ENCODE measurements at places on chromosomes 3 and 15.

DNA sequence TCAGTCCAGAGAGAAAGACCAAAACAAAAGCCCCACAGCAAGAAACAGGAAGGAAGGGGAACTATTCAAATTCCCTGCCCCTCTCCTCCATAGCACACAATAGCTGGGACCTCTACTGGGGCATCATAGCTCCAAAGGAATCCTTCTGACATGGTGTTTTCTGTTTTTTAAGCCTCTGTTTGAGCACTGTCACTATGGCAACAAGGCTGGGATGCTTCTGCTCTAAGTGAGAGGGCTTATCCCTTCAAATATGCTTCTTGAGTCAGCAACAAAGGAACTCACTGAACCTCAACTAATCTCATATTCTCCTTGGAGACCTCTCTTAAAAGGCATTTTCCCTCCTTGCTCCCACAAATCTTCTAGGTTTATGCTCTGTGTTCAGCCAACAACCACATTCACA is 40.5 kb downstream of the MYLK start:
- no peak for DNase-seq

- no peak for DNase-seq
Measured at GRCh38 chr15:43878446-43878845, 51.6 kb downstream of the WDR76 start.

- no peak for DNase-seq
Measured at GRCh38 chr3:59777667-59778077, 727.8 kb upstream of the CFAP20DC start.

- DNase-seq = no peak
Measured at GRCh38 chr3:31892916-31893573, 88.0 kb downstream of the OSBPL10 start.

GRCh38 chr15:58957101-58957973 is 23.9 kb upstream of the SLTM start:
- DNase-seq = peak; percentile 76

DNA sequence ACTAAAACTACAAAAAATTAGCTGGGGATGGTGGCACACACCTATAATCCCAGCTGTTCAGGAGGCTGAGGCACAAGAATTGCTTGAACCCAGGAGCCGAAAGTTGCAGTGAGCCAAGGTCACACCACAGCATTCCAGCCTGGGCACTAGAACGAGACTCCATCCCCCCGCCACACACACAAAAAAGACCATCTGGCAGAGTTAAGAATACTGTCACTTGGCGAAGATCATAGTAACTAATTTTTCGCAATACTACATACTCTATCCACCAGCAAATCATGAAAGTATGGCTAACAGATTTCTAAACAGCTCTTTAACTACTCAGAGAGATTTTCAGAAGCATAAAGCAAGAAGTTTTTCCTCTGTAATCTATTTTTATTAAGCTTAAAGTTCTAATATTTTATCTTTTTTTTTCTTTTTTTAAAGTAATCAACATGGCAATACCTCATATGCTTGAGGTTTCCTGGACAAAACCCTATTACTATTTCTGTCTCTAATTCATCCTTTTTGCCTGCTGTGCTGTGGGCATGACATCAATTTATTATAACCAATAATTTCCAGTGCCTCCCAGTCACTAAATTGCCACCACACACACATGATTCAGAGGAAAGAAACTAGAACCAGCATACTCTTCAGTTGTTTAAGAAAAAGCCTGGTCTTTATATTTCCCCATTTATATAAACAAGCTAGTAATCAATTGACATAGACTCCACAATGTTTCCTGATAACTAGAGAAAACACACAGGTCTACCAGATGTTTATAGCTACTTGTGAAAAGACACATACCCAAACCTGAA is 46.9 kb downstream of the CHSY1 start:
- DNase-seq = no peak

- DNase-seq = peak; percentile 73
Measured at GRCh38 chr15:64895285-64896065, 16.2 kb upstream of the ANKDD1A start.

GRCh38 chr15:33971811-33972210 is 3.5 kb downstream of the CHRM5 start:
- DNase-seq = no peak

DNA sequence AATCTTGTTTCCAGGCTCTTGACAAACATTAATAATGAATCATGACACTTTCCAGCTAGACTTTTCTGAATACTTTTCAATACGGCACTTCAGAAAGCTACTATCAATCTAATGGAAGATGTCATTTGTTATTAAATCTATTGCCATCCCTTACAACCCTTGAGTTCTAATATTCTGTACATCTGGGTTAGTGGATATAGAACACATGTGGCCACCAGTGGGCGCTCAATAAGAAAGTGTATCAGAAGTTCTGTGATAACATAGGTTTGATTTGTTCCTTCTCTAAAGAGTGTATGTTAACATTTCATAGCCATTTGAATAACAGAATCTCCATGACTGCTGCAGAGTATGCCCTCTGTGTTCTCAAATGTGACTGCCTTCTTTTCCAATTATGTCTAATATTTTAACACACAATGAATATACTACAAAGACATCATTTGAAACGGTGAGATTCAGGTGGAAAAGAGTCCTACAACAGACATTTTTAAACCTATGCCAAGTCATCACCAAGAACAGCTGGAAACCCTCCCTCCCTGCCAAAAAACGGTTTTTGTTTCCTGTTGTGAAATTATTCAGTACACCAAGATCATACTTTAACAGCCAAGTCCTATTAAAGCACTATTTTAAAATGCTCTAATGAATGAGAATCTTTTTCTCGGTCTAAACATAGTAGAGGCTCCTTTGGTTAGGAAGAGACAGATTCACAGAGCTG is 22.2 kb downstream of the ALDH1A2 start:
- peak; percentile 74 for DNase-seq

- no peak for DNase-seq
Measured at GRCh38 chr15:43287254-43287653, 20.5 kb upstream of the TGM5 start.

DNA sequence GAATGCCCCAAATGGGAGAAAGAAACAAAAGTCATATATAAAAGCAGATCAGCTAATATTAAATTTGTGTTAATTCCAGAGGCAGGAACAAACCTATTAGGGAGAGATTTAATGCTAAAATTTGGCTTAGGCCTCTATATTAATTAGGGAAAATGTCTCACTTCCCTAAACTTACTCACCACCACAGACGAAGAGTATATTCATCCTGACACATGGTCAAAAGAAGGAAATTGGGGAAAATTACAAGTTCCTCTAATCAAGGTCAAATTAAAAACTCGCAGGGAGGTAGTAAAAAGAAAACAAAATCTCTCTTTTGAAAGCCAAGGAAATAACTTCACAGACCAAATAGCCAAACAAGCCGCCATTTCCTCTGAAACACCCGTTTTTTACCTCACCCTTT is 32.2 kb downstream of the GRM2 start:
- DNase-seq = no peak

GRCh38 chr3:194003114-194004057 is 132.6 kb upstream of the HES1 start:
- no peak for DNase-seq

GRCh38 chr15:63122002-63122875 is 578 bp downstream of the LACTB start:
- peak; percentile 89 for DNase-seq

DNA sequence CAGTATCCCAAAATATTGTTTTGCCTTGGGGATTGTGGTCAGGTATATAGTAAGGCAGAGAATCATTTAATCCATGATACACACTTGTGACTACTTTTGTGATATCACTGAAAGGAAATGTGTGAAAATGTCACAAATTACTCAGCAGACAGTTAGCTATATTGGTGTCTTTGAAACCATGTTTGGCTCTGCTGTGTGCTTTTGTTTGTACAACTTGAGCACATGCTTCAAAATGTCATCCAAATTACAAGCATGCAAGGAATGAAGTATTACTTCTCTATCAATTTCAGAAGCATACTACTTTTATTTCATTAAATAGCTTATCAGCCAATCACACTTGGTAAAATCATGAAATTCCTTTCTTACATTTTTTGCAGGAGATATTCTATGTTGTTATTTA is 619.0 kb upstream of the AGTR1 start:
- no peak for DNase-seq

GRCh38 chr3:152444029-152444641 is 175.4 kb downstream of the MBNL1 start:
- no peak for DNase-seq

DNA sequence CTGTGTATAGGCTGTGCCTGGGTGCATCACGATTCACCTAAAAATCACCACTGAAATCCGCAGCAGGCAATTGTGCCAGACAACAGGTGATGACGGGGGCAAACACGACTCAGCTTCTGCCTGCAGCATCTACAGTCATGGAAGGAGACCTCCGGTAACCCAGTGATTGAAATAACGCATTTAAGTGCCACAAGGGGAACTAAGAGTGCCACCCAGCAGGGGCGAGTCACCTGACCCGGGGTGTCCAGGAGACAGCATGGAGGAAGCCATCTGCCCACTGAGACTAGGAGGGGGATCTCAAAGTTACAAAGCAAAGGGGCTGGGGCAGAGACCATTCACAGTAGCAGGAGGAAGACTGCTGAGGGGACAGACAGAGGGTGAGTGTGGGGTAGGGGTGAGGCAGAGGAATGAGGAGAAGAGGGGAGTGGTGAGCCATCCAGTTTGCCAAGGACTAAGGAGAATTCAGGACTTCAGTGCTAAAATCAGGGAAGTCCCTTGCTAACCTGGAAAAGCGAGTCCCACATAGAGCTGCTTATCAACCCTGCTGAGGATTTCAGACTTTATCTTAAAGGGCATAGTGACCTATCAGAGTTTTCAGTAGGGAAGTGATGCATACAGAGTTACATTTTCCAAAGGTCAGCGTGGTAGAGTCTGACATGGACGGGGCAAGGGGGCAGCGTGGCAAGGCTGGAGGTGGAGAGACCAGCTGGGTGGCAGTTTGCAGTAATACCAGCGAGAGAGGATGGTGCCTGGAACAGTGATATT is 256.7 kb upstream of the HES1 start:
- no peak for DNase-seq

GRCh38 chr15:78931439-78932257 is 13.2 kb downstream of the CTSH start:
- DNase-seq = no peak

DNA sequence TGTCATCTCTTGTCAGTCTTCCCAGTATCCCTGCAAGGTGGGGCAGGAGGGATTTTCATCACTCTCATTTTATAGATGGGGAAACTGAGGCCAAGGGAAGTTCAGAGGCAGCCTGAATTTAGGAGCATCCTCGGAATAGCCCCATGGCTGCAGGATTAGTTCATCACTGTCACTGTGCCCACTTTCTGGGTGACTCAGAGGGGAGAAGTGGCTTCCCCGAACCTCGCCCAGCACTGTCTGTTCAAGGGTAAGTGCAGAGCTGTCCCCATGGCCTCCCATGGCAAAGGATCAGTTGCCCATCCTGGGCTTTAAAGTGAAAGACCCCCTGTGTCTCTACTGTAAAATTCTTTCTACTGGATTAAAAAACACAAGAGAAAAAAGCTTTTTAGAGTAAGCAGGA is 60.0 kb upstream of the SEC13 start:
- no peak for DNase-seq

GRCh38 chr3:5079761-5080160 is 42.3 kb upstream of the ARL8B start:
- no peak for DNase-seq

GRCh38 chr15:65420975-65421359 is 1.8 kb downstream of the IGDCC4 start:
- no peak for DNase-seq

GRCh38 chr3:175434561-175434960 is 575.4 kb downstream of the NAALADL2 start:
- no peak for DNase-seq

DNA sequence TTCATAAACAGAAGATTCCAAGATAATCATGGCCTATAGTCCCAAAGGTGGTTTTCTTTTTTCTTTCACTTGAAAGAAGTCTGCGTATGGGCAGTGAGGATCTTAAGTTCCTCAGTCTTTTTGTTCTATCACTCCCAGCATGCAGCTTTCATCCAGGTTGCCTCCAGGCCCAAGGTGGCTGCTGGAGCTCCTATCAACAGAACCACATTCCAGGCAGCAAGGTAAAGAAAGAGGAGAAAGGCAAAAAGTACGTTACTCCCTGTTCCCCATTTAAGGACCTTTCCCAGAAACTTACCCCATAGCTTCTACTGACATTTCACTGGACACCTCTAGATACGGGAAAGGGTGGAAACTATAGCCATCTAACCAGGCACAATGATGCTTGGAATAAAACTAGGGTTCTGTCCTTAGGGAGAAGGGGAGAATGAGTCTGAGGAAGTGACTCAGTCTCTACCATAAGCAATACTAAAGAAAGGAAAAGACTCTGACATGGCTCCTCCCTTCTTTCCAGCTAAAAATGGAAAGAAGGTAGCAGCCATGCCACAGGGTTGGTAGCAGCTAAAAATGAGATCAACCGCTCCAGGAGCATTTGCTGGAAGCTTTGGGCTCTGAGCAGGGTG is 313.9 kb upstream of the NR2E3 start:
- DNase-seq = no peak

- no peak for DNase-seq
Measured at GRCh38 chr3:193210618-193211017, 30.4 kb upstream of the PLAAT1 start.

DNA sequence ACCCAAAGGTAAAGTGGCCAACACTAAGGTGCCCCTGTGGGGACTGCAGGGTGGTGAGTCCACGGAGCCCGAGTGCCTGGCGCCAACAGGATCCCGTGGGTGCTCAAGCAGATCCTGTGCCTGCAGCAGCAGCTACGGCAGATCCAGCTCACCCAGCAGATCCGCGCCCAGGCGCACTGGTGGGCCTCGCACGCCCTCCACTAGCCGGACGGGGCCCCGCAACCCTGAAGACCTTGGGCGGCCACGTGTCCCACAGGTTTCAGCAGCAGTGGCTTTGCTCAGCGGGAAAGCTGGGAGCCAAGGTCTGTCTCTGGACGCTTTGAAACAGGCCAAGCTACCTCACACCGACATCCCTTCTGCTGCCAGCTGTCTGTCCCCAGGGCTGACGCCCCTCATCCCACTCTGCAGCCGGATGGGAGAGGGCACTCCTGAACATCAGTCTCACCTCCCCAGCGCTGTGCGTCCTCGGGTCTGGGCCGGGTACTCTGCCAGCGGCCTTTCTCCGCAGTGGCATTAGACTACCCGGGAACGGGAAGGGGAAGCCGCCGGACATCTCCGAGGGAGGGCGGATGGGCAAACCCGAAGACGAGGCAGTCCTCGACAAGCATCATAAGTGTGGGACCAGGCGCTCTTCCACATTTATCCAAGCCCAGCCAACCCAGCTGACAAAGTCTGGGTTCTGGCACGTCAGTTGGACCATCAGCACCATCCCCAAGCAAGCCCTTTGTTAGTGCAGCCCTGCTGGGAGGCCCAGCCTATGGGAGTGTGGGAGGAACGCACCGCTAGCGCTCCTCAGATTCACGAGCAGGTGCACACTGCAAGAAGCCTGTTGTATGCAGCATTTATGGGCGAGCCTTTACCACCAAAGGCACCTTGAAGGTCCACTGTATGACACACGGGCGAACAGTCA is 212.6 kb upstream of the UBE2E2 start:
- DNase-seq = no peak

Measured in activated effector memory CD4-positive, alpha-beta T cell treated with anti-CD3 and anti-CD28 coated beads, Interleukin-2, amount 50 U/mL, for 16 hours (primary cell).